ENCODE measurements at places on chromosomes 5 and 9.

GRCh38 chr9:71552480-71552879, 215.8 kb downstream of the CEMIP2 start:
- DNase-seq, result no peak

DNA sequence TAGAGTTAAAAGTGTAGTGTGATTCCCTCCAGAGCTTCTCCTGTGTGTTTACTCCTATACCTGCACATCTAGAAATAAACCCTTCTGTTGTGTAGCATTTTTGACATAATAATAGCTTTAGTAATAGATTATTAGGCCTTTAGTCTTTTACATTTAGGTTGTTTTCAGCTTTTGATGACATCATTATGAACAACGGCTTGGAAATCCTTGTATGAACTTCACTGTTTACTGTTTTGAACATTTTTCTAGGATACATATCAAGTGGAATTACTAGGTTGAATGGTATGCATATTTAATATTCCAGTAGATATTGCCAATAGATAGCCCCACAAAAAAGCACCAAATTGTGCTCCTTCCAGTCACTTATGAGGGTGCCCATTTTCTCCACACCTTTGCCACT, 174.0 kb downstream of the ARHGAP26 start:
- DNase-seq, result no peak

DNA sequence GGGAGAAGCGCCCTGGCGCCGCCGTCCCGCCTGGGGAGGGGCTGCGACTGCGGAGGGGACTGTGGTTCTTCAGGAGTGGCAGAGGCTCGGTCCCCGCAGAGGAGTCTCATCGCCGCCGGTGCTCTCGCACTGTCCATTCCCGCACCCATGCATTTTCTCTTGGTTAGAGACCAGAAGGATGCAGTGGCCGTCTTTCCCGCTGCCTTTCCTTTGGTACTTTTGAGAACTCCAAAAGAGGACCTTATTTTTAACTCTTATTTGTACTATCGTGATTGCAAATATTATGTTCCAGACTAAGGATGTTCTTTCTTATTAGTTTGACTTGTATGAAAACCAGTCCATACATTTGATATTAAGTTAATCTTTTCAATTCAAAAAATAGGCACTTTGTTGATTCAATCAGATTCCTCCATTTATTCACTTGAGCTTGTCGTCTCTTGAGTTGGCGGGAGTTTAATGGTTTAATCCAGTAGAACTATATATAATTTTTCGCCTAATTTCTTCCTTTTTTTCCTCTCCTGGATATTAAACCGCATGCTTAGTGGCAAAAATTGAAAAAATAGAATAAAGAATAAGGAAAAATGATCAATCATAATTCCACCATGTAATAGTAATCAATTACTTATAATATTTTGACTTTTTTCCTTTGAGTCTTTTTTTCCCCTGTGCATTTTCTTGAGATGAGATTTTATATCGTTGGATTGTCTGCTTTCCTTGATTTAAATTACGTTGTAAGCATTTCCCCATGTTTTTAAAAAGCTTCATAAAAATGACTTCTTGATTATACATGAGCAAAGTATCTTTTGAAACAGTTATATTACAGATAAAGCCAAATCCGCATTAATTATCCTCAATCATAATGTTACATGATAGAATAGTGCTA, 861 bp downstream of the ZFYVE16 start:
- peak; percentile 60 for DNase-seq

GRCh38 chr9:127132921-127133647, 10.6 kb upstream of the ANGPTL2 start:
- no peak for DNase-seq

DNA sequence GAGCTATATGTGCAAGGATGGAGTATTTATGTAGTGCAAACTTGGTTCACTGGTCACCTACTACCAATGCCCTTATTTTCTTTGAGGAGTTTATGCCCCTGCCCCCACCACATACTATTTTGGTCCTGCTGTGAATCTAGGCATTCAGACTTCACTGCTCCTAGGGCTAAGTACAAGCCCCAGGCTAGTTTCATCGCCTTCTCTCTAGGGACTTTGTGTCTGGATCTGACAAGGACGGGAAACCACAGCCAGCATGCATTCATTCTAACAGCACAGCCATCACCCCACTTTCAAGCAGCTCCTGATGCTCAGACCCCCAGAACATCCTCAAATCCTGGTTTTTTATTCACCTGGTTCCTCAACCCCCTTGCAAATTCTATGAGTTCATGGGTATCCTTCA, 56.8 kb downstream of the DRD1 start:
- DNase-seq, result no peak

DNA sequence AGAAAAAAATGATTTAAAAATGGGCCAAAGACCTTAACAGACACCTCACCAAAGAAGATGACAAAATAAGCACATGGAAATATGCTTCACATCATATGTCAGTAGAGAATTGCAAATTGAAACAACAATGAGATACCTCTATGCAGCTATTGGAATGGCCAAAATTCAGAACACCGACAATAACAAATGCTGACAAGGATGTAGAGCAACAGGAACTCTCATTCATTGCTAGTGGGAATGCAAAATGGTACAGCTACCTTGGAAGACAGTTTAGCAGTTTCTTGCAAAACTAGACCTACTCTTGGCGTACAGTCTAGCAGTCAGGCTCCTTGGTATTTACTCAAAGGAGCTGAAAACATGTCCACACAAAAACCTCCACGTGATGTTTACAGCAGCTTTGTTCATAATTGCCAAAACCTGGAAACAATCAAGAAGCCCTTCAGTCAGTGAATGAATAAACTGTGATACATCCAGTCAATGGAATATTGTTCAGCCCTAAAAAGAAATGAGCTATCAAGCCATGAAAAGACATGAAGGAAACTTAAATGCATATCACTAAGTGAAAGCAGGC, 10.5 kb upstream of the MVB12B start:
- no peak for DNase-seq

DNA sequence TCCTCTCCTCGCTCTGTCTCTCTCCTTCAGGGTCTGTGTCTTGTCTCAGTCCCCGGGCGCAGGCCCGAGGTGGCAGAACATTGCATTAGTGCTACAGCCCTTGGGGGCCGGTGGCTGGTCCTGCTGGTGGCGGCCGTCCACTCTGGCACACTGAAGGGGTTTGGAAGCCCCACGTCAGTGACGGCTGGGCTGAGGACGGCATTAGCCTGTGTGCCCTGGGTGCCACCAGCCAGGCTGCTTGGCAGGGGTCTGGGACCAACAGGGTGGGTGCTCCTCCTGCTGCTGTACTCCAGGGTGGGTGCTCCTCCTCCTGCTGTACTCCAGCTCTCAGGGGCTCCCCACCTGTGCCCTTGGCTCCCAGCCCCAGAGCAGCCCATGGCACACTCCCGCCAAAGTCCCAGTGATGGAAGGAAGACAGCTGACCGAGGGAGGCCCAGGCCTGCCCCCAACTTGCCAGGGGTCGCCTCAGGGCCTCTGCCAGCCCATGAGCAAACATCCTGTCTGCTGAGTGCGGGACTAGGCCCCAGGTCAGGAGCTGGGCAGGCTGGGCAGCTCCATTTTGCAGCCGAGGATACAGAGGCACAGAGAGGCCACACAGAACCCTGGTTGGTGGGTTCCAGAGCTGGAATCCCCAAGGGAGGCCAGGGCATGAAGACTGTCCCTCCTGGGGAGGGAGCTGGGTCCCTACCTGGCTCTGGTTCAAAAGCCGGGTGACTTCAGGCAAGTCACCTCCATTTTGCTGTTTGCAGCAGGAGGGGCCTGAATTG, 27.3 kb downstream of the SARDH start:
- no peak for DNase-seq

- no peak for DNase-seq
Observed at GRCh38 chr5:116410336-116410890, 164.2 kb downstream of the SEMA6A start.

DNA sequence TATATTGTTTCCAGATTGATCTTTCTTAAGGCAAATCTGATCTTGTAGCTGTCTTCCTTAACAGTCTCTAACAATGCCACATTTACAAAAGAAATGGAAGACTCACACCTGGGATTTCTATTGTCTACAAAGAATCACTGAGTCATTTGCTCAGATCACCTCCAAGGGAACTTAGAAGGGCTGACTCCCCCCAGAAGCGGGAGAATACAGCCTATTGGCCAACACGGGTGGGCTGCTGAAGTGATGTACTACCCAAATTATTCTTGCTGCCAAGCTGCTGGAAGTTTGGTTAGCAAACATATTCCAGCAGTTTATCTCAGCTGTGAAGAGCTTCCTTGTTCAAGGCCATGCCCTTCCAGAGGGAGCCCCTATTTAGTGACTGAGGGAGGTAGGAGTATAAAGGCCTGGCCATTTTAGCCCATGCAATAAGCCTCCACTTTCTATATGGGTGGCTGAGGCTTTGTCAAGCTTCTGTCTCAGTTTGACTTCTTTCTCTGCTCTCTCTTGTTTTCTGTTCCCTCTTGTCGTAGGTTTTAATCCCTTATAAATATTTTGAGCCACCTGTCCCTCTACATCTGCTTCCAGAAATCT, 379.4 kb downstream of the PRR16 start:
- no peak for DNase-seq

- DNase-seq, result no peak
Observed at GRCh38 chr5:52909192-52909591, 80.0 kb upstream of the ITGA2 start.

DNA sequence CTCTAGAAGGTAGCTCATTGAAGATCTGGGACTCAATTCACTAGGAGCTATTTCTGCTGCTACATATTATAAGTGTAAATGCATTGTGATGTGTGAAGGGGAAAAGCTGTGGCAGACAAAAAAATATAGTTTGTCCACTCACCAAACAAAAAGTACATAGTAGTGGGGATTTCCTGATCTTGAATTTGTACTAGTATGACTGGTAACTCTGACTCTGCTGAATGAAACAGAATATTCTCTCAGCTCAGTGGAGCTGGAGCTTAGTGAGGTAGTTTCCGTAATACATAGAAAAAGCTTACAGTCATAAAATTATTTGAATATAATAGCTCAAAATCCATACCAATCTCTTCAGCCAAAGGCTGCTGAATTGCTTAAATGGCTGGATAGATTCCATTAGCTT, 455.6 kb upstream of the CD180 start:
- no peak for DNase-seq

GRCh38 chr5:82884821-82885471, 192.2 kb downstream of the TMEM167A start:
- no peak for DNase-seq

GRCh38 chr9:19271081-19271480, 40.6 kb downstream of the DENND4C start:
- DNase-seq, result no peak

- no peak for DNase-seq
Observed at GRCh38 chr9:33229359-33230114, 10.4 kb upstream of the SPINK4 start.
